Keratinocyte (primary cell): ENCODE measurements at places on chromosomes 7 and 10. TPM values are rescaled to one million over a fixed set of nuclear protein-coding genes. Genes with fewer than 3 reads are reported as not detected.

DNA sequence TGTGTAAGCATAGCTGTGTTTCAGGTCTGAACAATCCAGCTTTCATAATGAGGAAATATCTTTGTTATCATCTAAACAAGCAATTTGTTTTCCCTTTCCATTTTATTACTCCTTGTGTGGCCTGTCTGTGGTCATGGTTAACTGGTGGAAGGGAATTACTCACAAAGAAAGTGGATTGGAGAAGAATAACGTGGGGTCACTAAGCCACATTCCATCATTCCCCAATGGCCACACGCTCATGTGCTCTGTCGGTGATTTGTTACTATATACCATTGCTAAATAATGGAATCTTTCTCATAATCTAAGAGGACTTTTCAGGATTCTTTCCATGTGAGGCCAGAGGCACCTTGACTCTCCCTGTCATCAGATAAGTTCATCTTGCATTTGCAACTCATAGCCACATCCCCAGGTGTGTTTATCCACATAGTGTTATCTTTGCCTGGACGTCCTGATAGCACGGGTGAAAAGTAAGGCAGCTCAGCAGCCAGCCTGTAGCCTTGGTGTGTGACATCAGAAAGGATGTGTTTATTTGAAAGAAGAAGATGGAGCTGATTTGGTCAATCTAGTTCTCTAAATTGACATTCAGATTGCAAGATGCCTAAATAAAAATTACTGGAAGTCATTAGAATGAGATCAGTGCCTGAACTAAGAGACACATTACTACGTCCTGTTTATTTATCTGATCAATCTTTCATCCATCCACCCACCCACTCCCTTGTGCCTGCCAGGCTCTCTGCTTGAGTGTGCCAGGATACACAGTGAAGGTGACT is 128.9 kb downstream of the CELF2 start:
- H3K27ac ChIP-seq, result no peak overlapping the region
- no peaks in the 10 kb centered on the region for H3K4me1 ChIP-seq
- H3K36me3 ChIP-seq, result no peaks in the 10 kb centered on the region
- DNase-seq, result no peak
- no peaks in the 10 kb centered on the region for H3K27me3 ChIP-seq

- DNase-seq, result no peak
- peaks cover 14% of the 10 kb centered on the region for H3K4me1 ChIP-seq
- H3K36me3 ChIP-seq, result peaks cover 2% of the 10 kb centered on the region
- H3K27ac ChIP-seq, result no peak overlapping the region
- H3K4me3 ChIP-seq, result no peak overlapping the region
- no peaks in the 10 kb centered on the region for H3K27me3 ChIP-seq
Measured at GRCh38 chr10:29681676-29682448, 47.1 kb upstream of the SVIL start.

DNA sequence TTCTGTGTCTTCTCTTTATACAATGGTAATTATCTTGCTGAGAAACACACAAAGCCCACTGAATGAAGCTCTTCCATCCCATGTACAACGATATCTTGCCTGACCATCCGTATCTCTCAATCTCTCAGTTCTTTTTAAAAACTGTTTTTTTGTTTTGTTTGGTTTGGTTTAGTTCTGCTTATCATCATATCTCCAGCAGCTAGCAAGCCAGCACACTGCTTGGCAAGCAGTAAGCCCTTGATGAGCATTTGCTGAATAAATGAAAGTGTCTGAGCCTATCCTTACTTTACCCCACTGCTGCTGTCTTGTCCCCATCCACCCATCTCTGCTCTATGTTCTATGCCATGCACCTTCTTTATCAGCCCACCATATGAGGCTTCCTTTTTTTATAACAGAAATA is 34.2 kb downstream of the ITGB1 start:
- DNase-seq, result no peak
- H3K4me1 ChIP-seq, result no peaks in the 10 kb centered on the region
- no peak overlapping the region for H3K27ac ChIP-seq

GRCh38 chr7:132078891-132079735 is 497.2 kb downstream of the PLXNA4 start:
- no peaks in the 10 kb centered on the region for H3K36me3 ChIP-seq
- H3K4me3 ChIP-seq, result no peak overlapping the region
- H3K27me3 ChIP-seq, result peaks cover 49% of the 10 kb centered on the region
- H3K4me1 ChIP-seq, result no peaks in the 10 kb centered on the region
- no peak overlapping the region for H3K27ac ChIP-seq

GRCh38 chr7:146131701-146132100 is 15.1 kb downstream of the CNTNAP2 start:
- H3K36me3 ChIP-seq, result no peaks in the 10 kb centered on the region
- no peaks in the 10 kb centered on the region for H3K4me1 ChIP-seq
- H3K4me3 ChIP-seq, result no peak overlapping the region
- no peaks in the 10 kb centered on the region for H3K27me3 ChIP-seq
- DNase-seq, result no peak

The C10orf62 gene
- 0.06 to 0.08 TPM in 2 of 3 replicates, not detected in the other for polyA plus RNA-seq

GRCh38 chr10:87973635-87974034 is 110.2 kb downstream of the PTEN start:
- H3K27ac ChIP-seq, result no peak overlapping the region
- H3K27me3 ChIP-seq, result no peaks in the 10 kb centered on the region
- DNase-seq, result no peak
- no peaks in the 10 kb centered on the region for H3K4me1 ChIP-seq

The KCNIP2 gene
- polyA plus RNA-seq, result 0.17 to 0.71 TPM (median 0.41 TPM) in 3 replicates
